Hypothalamus (tissue), 51 donors: ENCODE measurements at places on chromosomes 1 and 21.

DNA sequence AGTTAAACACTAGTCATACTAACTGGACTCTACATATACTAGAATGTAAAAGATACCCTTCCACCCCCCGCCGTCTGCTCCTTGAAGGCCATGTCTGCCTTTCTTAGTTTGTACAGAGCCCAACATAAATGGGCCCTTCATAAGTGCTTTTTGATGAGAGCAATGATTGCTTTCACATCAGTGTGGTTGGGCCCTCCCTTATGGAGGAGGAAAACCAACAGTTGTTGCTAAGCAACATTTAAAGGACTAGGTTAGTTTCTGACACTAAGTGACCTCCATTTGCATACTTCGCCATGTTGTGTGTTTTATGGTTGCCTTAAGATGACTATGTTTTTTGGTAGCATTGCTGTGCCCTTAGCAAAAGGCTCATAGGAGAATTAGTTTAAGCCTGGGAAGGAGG lies 182.0 kb upstream of the SGIP1 start:
- no peak for DNase-seq

- DNase-seq = no peak
These were observed 411.0 kb upstream of the NEGR1 start for GRCh38 chr1:72693376-72693775.

DNA sequence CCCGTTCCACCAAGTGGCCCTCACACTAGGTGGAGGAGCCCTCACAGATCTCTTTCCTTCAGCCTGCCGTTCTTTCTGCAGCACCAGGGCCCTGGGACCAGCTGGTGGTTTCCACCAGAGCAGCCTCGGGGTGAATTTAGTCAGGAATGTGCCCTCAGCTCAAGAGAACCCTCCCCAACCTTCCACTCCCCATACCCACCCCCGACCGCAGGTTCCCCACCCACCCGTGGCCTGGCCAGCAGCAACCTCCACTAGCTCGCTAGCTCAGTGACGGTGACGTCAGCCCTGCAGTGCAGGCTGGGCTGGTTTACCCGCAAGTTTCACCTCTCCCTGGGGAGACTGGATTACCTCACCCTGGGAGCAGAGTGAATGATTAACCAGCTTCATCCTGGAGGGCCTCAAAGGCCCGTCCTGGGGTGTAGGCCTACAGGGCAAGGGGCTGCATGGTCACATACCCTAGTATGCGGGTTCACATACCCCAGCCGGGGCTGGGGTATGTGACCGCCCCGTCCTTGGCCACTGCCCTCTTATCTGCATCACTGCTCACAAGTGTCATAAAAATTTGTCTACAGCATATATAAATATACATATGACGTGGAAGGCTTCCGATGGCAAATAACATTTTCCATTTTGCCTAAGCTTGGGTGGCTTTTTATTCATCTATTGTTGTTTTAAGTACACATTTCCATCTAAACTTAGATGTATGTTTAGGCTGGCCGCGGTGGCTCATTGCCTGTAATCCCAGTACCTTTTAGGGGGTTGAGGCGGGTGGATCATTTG lies 24.5 kb downstream of the ELF3 start:
- no peak for DNase-seq

DNA sequence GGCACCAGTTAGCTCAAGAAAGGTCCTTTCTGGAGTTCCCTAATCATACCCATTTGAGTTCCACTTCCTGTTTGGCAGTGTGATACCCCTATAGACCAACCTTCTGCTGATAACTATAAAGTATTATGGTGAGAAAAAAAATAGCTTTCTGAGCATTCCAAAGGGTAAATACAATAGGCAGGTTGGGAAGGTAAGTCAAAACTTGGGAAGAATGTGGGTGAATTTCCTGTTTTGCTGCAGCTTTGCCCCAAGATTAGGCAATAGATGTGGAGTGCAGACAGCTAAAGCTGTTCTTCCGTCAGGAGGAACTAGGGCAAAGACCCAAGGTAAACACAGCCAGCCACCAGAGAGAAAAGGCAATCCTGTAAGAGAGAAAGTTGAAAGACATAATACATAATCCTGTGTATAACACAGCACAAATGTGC lies 49.9 kb upstream of the GUCA2A start:
- no peak for DNase-seq

DNA sequence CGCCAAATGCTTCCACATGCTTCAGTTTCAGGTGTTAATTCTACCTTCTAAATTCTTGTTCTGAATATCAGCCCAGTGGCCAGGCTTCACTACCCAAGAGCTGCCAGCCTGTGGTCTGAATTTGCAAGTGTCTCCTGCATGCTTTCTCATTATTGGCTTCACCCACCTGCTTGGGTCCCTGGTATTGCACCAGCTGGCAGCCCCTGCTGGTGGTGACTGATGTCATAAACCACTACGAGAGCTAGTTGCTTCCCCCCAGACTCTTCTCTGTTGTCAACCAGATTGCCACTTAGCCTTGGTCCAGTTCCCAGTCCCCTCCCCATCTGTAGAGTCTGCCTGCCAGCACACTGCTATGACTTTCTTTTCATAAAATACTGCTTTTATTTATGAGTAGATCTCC lies 197.7 kb upstream of the DUSP10 start:
- no peak for DNase-seq

DNA sequence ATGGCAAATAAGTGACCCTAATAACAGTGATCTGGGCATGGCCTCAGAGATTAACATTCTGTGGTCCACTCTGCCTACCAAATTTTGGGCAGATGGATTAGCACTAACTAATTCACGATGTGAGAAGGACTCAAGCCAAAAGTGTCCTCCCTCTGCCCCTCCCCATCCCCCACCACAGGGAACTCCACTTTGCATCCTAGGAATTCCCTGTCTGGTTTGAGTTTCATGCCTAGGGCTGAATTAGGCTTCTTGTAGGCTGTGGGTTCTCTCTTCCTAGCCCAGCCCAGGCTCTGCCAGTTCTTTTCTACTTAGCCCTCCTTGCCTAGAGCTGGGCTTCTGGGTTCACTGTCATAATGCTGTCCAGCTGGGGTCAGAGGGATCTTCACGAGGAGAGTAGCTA lies 64.1 kb downstream of the ATP2B4 start:
- DNase-seq = no peak

DNA sequence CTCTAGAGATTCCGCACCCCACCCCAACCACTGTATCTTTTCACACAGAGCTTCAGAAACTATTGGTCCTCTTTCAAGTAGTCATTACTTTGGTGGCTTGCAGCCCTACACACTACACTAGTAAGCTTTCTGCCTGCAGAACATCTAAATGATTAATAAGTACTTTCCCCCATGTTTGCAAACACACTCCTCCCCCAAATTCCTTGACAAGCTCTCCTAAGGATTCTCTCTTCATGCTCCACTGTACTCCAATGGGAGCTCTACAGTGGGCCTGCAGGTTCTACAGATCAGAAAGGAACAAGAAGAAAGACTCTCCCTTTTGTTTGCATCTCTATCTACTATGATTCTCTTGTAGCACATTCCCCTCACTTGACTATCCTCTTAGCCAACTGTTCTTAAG lies 16.3 kb upstream of the NUF2 start:
- DNase-seq = no peak

DNA sequence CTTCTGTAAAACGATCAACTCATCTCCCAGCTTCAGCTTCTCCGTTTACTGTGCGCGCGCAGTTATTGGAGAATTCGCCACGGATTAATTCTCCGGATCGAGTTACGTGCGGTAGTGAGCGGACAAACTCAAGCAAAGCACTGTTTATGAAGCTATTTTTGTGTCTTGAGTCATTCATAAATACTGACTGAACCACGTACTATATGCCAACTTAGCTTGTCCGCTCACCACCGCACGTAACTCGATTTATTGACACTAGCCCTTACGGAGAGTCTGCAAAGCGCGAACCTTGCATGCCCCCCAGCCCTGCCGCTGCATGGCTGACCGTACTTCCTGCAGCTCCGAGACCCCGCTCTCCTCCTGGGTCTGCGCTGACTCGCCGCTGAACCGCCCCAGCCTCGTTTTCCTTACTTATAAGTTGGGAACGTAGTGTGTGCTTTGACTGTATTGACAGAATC lies 773 bp downstream of the CHD1L start:
- DNase-seq = no peak

- DNase-seq = no peak
These were observed 15.7 kb upstream of the SLC44A3 start for GRCh38 chr1:94804442-94804837.

DNA sequence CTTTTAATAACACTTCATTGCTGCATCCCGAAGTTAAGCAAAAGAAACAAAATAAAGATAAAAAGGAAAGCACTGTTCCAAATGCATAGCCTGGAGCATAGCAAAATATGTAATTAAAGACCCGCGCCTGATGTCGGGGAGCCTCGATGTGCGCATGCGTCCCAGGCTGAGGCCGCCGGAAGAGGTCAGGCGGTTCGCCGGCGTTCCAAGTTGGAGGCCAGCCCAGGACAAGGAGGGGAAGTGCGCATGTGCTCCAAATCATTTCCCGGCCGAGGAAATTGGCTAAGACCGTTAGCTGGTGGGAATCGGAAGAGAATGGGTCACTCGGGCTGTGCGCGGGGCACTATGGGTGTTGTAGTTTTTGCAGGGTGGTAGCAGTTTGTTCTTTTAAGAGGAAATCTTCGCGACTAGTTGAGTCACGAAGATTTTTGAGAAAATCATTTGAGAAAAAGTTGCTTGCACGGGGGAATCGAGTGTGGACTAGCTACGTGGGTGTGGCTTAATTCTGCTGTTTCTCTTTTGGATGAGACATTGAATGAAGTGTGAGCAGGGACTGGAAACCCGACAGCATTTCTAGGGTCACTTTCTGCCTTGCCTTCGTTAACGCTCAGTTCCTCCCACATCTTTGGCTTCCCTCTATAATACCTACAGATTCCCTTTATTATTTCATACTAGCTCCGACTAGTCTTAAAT lies 31.0 kb upstream of the CD1D start:
- DNase-seq = peak; percentile 89

DNA sequence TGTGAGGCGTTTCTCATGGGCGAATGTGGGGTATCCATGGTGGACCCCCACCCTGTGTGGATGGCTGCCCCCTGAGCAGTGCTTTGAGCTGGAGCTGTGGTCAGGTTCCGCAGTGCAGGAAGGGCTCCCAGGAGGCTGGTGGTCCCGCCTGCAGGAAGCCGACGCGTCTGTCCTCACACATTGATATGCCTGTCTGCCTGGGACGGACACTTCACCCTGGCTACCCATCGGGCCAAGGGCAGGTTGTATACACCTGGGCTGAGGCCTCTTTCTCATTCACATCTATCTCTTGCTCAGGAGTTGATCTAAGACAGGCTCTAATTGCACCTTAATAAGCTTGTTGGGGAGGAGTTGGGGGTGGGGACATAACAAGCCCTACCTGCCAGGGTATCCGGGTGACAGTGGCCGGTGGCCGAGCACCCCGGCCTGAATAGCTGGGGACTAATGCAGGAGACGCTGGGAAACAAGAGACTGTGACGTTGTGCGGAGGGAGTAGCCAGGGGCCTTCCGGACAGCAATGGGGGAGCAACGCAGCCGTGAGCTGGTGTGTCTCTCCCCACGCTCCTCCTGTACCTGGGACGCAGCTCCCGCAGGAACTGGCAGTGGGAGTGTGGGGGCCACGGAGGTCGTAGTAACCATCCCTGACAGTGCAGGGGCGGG lies 21.7 kb downstream of the PDXK start:
- DNase-seq = no peak

GRCh38 chr1:112707221-112708001 lies 484 bp upstream of the RHOC start:
- DNase-seq = peak; percentile 58

GRCh38 chr1:210653771-210654170 lies 325.1 kb downstream of the HHAT start:
- no peak for DNase-seq

GRCh38 chr1:98017184-98017583 lies 96.3 kb upstream of the DPYD start:
- no peak for DNase-seq

GRCh38 chr21:43341378-43342161 lies 85.4 kb downstream of the SIK1 start:
- no peak for DNase-seq

DNA sequence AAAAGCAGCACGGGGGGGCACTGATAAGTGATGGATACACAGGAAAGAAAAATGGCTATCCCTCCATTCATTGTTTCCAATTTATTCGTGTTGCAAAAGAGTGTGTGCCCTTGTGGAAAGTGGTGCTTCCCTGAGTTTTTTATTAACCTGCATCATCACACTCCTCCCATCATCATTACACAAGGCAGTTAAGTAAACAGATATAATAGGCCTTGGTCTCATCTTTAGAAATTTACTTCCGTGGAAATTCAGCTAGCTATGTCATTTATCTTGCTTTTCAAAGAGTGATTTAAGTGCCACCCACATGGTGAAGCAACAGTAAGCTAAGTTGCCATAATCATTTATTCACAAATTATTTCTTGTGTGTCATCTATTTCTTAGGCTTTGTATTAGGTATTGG lies 473.3 kb downstream of the NEGR1 start:
- no peak for DNase-seq

DNA sequence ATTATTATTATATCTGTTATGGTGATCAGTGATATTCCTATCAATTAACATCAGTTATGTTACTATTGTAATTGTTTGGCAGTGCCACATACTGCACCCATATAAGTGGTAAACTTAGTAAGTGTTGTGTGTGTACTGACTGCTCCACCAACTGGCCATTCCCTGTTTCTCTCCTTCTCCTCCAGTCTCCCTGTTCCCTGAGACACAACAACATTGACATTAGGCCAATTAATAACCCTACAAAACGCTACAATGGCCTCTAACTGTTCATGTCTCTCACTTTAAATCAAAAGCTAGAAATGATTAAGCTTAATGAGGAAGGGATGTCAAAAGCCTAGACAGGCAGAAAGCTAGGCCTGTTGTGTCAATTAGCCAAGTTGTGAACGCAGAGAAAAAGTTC lies 6.6 kb upstream of the THRAP3 start:
- no peak for DNase-seq

GRCh38 chr1:155966135-155966534 lies 12.2 kb downstream of the ARHGEF2 start:
- DNase-seq = no peak

DNA sequence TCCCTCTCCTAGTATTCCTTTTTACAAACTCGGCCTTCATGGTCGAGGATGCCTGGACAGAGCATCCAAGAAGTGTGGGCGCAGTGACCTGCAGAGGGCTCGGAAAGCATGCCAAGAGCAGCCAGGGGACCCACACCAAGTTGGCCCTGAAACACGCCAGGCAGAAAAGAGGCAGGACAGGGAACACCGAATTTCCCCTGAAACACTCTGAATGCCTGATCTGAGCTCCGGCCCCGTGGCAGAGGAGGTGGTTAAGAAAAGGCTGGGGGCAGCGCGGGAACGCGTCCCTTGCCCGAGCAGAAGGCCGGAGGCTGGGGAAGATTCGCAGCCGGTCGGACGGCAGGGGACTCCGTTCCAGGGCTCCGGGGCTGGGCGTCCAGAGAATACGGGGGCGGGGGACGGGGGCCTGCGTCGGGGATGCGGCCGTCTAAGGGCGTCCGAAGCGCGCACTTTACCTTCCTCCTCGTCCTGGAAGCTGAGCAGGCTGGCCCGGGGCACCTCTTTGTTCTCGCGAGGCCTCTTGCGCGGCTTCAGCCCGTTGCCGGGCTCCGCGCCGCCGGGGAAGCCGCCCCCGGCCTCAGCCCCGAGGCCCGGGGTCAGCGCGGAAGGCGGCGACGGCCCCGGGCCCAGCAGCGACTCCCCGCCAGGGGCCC lies 558 bp downstream of the PAXBP1 start:
- DNase-seq = no peak
